ENCODE measurements at places on chromosomes 7 and 10.

DNA sequence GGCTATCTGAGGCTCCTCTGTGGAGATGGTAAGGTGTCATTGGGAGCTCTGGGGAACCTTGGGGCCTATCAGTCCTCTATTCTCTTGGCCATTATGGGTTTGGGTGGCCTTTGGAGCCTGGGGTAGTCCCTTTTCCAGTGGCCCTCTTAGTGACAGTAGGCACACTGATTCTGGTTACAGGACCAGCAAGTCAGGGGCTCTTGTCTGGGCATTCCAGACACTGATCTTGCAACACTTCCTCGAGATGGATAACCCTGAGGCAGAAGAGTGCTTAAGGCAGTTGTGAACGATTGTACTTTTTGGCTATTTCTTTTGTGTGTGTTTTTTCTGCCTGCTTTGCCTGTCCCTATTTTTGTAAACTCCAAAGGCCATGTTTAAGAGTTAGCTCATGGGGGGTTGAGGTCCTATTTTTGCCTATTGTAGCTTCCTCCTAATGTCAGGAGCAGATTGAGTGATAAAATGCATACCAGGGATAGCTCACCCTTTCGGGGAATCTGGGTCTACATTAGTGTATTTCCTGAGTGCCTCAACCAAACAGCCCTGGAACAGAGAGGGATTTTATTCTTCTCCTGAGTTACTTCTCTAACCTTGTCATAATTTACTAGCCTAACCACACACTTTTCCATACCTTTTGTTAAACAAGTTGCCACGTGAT, 61.2 kb downstream of the PRKAR2B start:
- DNase-seq: no peak

DNA sequence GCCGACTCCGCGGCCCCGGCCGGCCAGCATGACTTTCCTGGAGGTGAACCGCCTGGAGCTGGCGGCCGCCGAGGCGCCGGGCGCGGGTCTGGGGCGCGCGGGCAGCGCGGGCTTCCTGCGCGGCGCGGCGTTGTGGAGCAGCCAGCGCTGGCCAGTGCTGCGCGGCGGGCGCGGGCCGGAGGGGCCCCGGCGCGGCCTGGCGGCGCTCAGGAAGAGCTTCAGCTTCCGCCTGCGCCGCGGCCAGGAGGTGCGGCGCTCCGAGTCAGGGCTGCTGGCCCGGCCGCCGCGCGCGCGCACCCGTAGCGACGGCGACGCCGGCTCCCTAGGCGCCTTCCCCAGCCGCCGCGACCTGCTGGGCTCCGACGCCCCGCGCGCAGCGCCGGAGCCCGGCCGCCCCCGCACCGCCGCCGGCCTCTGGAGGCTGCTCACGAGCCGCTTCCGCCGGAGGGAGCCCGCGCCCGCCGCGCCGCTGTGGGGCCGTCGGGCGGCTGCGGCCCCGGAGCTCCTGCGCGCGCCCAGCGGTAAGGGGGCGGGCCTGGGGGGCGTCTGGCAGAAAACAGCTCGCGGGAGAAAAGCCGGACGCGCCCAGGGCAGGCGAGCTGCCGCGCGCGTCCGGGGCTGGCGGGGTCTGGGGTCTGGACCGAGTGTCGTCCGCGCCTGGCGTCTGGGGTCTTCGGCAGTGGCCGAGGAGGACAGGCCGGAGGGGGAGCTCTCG, 29.0 kb downstream of the AGAP3 start:
- DNase-seq: peak; percentile 79

DNA sequence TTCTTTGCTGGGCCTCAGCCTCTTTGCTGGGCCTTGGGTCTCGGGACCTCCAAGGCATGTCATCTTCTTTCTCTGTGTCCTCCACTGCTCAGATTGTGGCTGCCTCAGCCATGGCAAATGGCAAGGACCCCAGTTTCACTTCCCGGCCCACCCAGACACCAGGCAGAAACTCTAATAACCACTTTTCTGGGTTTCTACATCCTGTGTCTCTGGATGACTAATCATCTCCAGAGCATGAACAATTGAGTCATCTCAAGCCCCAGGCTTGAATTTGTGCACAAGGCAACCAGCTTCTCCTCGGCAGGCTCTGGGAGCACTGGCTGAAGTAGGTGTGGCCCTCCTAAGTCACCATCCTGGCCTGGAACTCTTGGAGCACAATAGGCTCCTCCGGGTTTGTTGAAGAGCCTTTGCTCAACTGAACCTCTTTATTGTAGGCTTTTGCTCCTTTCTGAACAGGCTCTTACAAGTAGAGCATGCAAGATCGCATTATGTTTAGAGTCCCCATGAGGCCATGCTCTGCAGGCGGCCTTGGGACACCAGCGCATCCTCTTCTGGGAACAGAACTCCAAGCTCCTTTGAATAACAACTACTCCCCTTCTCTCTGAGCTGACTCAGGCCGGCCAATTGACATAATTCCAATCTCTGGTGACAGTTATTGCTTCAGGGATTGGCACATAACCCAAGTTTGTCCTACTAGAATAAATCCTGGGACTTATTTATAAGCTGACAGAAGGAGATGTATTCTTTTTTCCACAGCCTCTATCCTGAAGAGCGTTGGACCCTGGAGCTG, 218.1 kb downstream of the WDR11 start:
- DNase-seq: no peak

DNA sequence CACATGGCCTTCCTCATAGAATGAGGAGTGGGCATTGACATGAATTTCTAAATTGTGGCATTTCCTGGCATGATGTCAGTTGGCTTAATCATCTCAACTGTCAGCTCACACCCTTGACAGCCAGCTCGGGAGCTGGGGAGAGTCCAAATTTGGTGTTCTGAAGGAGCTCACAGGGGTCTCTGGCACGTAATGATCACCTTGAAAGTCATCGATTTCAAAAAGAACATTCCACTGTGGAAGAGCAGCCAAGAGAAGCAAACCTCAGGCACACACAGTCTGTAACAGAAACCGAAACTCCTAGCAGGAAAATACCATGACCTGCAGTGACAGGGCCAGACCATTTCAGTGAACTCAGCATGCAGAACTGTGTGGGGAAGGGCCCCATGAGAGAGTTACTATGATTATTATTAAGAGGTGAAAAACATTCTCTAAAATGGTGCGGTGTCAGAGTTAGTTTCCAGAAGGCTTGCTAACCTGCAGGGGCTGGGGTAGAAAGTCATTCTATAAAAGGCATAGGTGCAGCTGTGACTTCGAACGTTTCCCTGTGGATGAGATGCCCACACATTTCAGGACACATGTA, 26.4 kb upstream of the KLF6 start:
- no peak for DNase-seq

DNA sequence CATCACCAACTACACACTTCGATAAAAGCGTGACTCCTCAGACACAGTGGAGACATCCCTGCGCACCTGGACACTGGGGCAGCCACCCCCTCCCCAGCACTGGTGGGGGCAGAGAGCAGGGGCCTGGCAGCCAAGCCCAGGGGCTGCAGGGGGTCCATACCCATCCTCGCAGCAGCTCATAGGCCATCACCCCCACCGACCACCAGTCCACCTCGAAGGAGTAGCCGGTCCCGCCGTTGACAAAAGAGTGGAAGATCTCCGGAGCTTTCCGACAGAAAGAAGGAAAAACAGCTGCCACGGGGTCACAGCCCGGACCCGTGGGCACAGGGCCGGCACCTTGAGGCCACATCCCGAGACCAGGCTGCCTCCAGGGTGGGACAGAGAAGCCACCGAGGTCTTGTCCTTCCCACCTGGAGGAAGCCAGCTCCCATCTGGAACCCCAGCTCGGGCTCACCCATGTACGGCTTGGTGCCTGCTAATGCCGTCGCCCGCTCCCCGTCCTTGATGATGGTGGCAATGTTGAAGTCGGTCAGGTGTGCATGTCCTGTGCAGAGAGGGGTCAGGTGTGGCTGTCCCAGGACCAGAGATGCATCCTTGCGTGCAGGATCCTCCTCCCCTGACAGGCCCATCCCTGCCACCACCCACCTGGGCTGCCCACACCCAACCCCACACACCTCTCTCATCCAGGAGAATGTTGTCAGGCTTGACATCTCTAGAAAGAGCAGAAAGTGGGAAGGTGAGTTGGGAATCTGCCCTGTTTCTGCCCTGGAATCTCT, 38.5 kb downstream of the DPYSL4 start:
- no peak for DNase-seq

DNA sequence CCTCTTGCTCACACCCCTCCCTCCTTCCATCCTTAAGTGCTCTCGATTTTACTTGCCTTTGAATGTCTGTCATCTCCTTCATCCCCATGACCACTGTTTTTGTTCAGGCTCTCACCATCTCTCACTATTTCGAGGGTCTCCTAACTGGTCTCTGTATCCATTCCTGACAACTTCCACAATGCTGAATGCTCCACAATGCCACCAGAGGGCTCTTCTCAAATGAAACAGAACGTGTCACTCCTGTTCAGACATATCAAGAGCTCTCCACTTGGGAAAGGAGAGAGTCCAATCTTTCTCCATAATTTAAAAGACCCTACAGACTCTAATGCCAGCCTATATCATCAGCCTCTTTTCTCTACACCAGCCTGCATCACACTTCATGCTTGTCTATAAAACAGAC, 9.0 kb upstream of the SLC13A1 start:
- no peak for DNase-seq

DNA sequence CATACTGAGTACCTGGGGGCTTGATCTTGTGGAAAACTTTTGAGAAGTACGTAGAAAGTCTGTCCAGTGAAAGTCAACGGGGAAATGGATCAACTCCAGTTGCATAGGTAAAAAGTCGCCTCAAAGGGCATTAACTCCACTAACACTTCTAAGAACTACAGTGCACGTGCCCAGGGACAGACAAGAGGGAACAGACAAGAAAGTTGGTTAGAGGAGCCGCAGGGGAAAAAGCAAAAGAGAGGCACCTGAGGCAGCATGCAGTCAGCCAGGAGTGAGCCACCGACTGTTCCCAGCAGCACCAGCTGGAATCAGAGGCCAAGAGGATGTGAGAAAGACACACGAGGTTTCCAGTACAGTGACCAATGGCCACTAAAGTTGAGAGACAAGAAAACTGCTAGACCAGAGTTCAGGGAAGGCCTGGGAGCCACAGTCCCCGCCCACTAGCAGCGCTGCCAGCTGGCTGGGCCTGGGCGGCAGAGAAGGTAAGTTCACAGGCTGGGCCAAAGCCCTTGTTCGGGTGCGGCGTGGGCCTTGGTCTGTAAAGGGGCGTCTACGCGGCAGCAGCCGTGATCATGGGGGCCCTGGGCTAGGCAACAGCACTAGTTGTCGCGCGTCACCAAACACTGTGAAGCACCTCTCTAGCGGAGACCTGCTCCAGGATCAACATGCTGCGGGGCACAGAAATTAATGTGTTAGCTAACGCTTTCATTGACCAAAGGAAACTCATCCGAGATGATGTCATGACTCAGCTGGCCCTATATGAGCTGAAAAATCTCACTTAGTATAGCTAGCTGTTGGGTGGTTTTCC, 14.0 kb downstream of the ITGB1 start:
- no peak for DNase-seq

GRCh38 chr10:101040061-101040460, 9.0 kb downstream of the SFXN3 start:
- no peak for DNase-seq

DNA sequence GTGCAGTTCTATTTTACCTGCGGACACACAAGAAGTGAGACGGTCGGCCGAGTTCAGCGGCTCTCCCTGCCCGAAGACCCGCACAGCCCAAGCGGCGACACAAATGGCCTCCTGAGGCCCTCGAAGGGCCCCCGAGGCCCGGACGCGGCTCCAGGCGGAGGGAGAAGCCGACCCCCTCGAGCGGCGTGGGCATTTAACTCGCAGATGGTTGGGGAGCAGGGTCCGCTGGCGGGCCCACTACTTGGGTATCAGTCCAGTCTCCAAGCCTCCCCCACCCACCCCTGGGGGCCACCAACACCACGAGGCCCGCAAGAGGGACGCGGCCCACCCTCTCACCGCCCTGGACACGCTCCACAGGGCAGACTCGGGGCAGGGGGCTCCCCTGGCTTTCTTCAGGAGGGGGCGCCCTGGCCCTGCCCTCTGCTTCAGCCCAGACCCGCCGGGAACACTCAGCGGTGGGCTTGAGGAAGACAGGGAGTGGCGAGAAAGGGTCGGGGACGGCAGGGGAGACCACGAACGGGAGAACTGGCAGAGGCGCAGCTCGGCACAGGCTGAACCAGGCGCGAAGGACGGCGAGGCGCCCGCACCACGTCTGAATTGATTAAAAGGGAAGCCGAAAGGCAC, 1.7 kb downstream of the IGF2BP3 start:
- no peak for DNase-seq

Data from left lung (tissue), 14 donors.